ENCODE measurements at places on chromosomes 12 and 14.

- no peak for DNase-seq
Measured at GRCh38 chr14:68784978-68785533, 7.8 kb downstream of the ZFP36L1 start.

- DNase-seq: no peak
Measured at GRCh38 chr12:76236640-76237039, 111.6 kb downstream of the BBS10 start.

DNA sequence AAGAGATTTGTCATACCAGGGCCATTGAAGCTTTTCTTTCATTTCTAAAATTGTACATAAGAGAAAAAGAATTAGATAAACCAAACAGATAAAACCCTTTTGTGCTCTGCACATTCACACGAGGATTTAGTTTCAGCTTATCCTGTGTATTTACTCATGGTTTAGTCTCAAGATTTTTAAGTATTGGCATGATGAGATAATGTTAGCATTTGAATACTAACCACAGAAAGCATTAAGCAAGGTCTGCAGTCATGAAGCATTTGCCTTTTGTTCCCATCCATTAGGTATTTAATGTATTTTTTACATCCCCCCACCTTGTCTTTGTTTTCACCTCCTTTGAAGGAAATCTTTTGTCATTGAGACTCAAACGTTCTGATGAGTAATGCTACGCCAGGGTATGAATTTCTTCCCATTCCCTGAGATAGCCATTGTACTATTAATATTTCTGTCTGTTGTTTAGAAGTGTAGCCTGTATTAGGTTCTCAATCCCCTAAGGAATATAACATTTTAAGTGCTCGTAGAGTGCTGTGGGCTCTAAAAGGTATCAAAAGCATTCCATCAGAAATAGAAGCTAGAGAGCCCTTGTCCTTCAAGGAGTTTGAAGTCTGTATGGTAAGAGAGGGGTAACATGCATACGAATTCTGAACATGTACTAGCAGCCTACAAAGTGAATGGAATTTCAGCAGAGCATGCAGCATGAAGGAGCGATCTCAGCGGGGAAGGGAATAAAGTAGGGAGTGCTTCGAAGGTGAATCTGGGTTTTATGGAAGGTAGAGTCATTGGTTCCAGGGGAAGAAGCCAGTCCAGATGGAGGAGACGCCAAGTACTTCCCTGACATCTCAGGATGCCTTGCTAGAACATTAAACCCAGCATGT lies 22.3 kb downstream of the CRADD start:
- peak; percentile 90 for DNase-seq

- DNase-seq: no peak
Measured at GRCh38 chr14:55410876-55411275, 754 bp downstream of the ATG14 start.

DNA sequence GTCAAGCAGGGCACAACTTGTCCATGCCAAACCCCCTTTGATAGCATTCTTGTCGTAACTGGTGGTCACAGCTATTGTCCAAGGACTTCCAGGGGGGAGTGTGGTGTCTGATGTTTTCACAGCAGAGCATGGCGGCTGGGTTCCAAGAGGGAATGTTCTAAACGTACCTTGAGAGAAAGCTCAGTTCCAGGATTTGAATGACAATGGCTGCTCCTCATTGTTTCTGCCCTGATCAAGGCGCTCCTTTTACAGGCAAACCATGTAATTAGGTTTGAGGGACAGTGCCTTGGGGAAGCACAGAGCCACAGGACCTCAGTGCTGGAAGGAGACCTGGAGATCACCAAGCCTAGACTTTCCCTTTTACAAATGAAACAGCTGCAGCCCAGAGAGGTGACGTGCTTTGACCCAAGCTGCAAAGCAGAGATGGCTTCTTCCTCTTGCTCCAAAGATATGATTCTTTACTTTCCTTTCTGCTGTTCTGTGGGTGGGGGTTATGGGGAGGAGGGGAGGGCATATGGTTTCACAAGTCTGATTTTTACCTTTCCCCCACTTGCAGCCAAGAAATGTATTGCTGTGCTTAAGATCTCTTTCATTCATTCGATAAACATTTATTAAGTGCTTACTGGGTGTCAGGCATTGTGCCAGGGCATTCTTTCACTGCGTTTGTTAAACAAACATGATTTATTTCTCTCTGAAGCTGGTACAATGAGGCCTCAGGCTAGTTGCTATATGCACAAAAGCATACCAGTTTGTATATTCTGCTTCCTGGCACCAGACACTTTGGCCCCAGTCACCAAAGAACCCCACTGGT lies 172.8 kb downstream of the KTN1 start:
- DNase-seq: no peak

DNA sequence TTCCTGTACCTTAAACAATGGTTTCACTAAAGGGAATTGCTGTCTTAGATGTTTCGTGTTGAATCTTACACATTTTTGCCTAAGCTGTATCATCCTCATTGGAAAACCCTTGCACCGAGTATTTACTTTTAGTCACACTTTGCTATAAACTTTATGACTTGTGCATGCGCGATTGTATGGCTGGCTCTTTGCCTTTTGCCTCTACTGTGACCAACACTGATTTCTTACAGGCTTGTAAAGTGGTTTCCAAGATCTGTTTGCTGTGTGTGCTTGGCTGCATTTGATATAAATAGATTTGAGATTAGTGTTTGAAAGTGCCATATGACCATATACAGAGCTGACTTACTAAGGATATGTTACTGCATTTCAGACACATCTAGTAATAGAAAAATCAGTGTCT lies 40.5 kb downstream of the RASSF3 start:
- no peak for DNase-seq

GRCh38 chr12:63997198-63997597 lies 152.7 kb downstream of the SRGAP1 start:
- DNase-seq: no peak

- no peak for DNase-seq
Measured at GRCh38 chr14:31283578-31284252, 76.1 kb upstream of the HECTD1 start.

GRCh38 chr14:79581912-79582576 lies 629.3 kb downstream of the DIO2 start:
- DNase-seq: no peak

DNA sequence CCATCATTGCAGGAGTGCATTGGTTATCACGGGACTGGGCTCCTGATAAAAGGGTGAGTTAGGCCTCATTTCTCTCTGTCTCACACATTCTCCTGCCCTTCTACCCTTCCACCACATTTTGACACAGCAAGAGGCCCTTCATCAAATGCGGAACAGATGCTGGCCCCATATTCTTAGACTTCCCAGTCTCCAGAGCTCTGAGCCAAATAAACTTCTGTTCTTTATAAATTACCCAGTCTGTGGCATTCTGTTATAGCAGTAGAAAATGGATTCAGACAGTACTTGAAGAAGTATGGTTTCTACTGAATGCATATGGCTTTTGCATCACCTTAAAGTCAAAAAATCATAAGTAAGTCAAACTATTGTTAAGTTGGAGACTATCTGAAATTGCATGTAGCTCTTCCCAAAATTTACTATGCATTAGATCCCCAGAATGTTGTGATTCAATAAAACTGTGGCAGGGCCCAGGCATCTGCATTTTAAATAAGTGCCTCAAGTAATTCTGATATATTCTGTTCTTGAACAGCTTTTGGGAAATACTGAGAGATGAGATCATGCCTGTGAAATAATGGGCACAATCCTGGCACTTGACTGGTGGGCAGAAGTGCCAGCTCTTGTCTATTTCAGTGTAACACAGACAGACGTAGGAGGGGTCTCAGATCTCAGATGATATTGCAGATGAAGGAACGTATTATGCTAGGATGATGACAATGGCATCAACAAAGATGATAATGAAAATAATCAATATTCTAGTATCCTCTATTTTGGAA lies 68.2 kb downstream of the E2F7 start:
- no peak for DNase-seq

- no peak for DNase-seq
Measured at GRCh38 chr12:91140026-91140931, 29.0 kb upstream of the LUM start.

- DNase-seq: no peak
Measured at GRCh38 chr12:66329941-66330340, 27.6 kb downstream of the HELB start.

GRCh38 chr12:58943079-58943478 lies 22.8 kb upstream of the LRIG3 start:
- DNase-seq: no peak

DNA sequence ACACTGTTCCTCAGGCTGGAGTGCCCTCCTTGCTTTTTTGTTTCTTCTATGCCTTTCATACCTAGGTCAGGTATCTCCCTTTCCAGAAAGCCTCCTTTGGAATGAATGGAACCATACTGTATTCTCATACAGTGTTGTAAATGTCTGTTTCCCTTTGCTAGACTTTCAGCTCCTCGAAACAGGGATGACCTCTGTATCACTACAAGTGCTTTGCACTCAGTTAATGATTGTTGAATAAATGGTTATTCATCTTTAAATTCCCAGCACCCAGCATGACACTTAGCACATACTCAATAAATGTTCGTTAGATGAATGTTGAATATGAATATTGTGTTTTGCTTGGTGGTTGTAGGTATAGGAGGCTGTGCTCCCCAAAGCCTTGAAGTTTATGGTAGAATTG lies 5.9 kb upstream of the TULP3 start:
- no peak for DNase-seq

- DNase-seq: no peak
Measured at GRCh38 chr12:45883187-45883586, 107.2 kb downstream of the SCAF11 start.

- no peak for DNase-seq
Measured at GRCh38 chr12:91380631-91381030, 198.0 kb upstream of the DCN start.

- no peak for DNase-seq
Measured at GRCh38 chr12:40028296-40028695, 77.6 kb downstream of the SLC2A13 start.

DNA sequence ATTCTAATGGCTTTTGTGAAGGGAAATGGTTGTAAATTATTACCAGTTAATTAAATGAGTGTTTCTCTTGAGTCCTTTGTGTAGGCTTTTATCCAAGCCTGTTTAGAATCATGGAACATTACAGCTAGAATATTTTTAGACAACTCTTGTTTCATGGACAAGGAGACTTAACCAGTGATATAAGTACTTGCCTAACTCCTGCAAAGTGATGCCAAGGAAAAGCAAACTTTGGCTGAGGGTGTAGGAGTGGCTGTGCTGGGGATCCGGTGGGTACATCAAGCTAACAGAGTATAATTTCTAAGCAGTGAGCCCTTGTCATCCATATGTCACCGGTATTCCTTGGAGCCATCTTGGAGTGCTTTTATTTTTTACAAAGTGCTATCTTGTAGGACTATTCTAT lies 61.5 kb downstream of the PRKCH start:
- no peak for DNase-seq

GRCh38 chr14:94079891-94080620 lies 946 bp downstream of the DDX24 start:
- no peak for DNase-seq

GRCh38 chr12:126095748-126096510 lies 1030.7 kb downstream of the AACS start:
- no peak for DNase-seq

DNA sequence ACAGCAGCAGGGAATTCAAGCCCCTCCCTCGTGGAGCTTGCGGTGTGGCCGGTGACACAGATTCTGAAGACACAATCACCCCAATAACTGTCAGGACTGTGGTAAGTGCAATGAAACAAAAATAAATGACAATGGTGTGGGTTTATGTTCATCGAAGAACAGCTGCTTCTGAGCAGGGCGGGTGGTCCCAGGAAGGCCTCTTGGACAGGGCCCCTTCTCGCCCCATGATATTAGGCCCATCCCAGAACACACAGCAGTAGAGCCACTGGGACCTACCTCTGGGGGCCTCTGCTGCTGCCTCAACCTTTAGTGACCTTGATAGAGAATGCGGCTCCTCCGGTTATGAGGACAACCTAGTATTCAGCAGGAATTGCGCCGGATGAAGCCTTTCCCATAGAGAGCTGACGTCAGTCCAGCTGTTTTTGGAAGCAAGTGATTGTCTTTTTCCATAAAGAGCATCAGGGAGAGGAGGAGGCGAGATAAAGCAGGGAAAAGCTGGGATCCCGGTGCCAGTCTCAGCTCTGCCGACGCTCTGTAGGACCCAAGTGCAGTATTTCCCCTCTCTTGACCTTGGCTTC lies 84.1 kb upstream of the BCL11B start:
- no peak for DNase-seq

GRCh38 chr12:5969974-5970690 lies 25.1 kb upstream of the ANO2 start:
- DNase-seq: no peak

- DNase-seq: no peak
Measured at GRCh38 chr14:105026033-105026785, 5.3 kb upstream of the CDCA4 start.

DNA sequence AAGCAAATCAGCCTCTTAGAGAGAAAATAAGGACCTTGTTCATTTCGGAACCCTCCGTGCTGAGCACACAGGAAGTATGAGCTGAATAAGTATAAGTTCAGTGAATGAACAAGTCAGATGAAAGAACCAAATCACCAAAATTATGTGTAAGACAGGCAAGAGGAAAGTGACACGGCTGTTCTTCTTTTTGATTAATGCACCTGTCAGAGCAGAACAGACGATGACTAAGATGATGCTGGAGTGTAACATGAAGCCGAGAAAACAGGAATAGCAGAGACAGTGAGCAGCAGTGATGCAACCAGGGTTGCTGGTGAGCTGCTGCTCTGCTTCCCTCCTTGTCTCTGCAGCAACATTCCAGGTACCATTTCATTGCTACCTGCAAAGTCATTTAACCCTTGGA lies 861.1 kb downstream of the GALC start:
- no peak for DNase-seq

- no peak for DNase-seq
Measured at GRCh38 chr14:71301611-71302010, 394.4 kb downstream of the PCNX1 start.

DNA sequence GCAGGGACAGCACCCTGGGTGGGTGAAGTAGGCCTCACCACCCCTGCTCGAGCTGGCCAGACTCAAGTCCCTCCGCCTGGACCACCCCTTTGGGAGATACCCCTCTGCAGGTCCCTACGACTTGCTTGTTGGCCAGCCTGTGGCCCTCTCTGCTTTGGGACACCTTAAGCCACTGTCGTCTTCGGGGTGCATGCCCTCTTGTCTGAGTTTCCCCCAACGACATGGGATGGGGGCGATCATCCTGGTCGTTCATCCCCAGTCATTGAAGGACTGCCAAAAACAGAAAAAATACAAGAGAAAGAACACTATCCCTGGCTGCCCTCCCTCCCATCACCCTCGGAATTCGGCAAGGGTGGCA lies 151.1 kb downstream of the DPF3 start:
- no peak for DNase-seq

DNA sequence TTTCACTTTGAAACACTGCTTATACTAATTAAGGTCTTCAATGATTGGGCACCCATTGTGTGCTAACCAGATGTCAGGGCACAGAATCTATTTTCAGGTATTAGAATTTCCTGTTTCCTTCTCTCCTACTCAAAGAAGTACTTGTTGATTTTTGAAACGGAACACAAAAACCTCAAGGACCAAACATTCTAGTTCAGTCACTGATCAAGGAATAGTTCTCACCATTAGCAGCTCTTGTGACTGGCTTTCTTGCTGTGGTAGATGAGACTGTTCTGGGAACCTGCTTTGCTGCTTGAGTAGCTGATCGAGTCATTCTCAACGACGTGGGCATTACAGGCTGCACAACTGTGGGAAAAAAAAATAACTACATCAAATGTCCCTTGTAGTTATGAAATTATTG lies 11.0 kb downstream of the DLGAP5 start:
- DNase-seq: no peak

GRCh38 chr12:20451761-20452160 lies 83.4 kb downstream of the PDE3A start:
- no peak for DNase-seq

All from NCI-H187 (cell line).